ENCODE measurements at places on chromosomes 6 and 20. TPM values are rescaled to one million over a fixed set of nuclear protein-coding genes. Genes with fewer than 3 reads are reported as not detected.

RNF5 gene
- 73.4 TPM for total RNA-seq

HLA-DOB gene
- not detected for total RNA-seq

ISM1 gene
- total RNA-seq = 0.99 TPM

OPRM1 gene
- 1.4 TPM for total RNA-seq

PDE10A gene
- total RNA-seq = 19.6 TPM

ENPP3 gene
- 1.5 TPM for total RNA-seq

PLA2G7 gene
- 1.9 TPM for total RNA-seq

ERVFRD-1 gene
- total RNA-seq = not detected

SMIM29 gene
- 13.6 TPM for total RNA-seq

MRPL2 gene
- 17.3 TPM for total RNA-seq

EDN1 gene
- 5.4 TPM for total RNA-seq

RIPPLY2 gene
- total RNA-seq = 2.7 TPM

MCCD1 gene
- total RNA-seq = not detected

JAG1 gene
- total RNA-seq = 123 TPM

SIGLEC1 gene
- total RNA-seq = 3.1 TPM

RAB32 gene
- total RNA-seq = 18.5 TPM

RAE1 gene
- total RNA-seq = 38.9 TPM

COL11A2 gene
- total RNA-seq = 39.0 TPM

PPP1R10 gene
- total RNA-seq = 39.9 TPM

KLC4 gene
- total RNA-seq = 63.3 TPM

PI16 gene
- 154 TPM for total RNA-seq

GLO1 gene
- 113 TPM for total RNA-seq

NTSR1 gene
- 0.33 TPM for total RNA-seq

BPI gene
- 2.4 TPM for total RNA-seq

FAM217A gene
- not detected for total RNA-seq

BFSP1 gene
- total RNA-seq = 676 TPM

IGF2R gene
- 94.5 TPM for total RNA-seq
